AG04449 (cell line): ENCODE measurements at places on chromosomes 16 and 17.

DNA sequence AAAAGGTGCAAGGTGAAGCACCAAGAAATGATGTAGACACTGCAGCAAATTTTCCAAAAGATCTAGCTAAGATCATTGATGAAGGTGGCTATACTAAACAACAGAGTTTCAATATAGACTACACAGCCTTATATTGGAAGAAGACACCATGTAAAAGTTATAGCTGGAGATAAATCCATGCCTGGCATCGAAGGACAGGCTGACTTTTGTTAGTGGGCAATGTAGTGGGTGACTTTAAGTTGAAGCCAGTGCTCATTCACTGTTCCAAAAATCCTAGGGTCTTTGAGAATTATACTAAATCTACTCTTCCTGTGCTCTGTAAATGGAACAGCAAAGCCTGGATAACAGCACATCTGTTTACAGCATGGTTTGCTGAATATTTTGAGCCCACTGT is 26.4 kb downstream of the HLF start:
- DNase-seq, result no peak

- DNase-seq, result no peak
Observed at GRCh38 chr16:12659871-12660270, 143.8 kb downstream of the CPPED1 start.

- peak; percentile 74 for DNase-seq
Observed at GRCh38 chr16:80197741-80198201, 343.0 kb upstream of the DYNLRB2 start.

DNA sequence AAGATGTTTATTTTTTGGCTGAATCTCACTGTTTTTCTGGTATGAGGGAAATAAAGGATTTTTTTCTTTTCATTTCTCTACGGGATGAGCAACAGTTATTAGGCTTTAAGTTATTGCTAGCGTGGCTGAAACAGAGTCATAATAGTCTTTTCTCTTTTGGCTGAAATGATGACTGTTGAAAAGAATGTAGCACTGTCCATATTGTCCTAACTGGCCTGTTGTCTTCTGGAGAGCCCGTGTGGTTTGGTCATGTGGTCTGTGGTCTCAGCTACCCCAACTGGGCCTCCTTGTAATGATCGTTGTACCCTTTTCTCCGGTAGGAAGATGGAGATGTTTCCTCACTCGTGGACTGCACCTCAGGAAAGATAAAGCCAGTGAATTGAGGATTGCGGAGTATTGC is 36.6 kb downstream of the EPN2 start:
- no peak for DNase-seq

DNA sequence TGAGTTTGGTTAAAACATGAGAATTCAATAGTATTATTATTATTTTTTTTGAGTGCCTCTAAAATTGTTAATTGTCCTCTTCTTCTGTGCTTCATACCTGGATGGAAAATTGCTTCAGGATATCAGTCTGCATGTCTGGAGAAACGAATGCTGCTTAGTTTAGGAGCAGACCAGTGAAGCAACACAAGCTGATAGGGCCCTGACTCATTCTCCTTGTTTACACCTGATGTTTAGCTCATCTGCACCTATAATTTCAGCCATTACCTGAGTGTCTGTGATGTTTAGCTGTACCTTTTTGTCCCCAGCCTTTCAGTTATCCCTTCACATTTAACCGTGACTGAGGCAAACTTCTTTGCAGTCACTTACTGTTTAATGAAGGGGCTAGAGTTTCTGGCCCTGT is 14.8 kb downstream of the SNTB2 start:
- no peak for DNase-seq
